ENCODE measurements at places on chromosomes 6 and 20. TPM values are rescaled to one million over a fixed set of nuclear protein-coding genes. Genes with fewer than 3 reads are reported as not detected.

Gene PXDC1
- total RNA-seq, result 0.31 TPM

DNA sequence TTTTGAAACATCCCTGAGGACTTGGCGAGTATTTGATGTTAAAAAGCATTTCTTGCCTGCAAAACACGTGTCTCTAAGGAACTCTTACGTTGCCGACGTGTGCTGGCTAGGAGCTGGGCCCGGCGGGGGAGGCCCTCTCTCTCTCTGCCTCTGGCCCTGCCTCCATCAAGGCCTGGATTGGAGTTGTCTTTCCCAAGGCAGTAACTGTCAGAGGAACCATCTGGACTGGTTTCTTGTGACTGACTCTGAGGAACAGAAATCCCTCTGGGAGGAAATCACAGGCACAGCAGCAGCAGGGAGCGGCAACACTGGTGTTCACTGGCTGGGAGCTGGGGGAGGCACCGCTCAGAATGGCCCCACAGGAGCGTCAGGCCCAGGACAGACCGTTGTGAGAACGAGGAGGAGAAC lies 244.2 kb downstream of the NRN1 start:
- no peak for DNase-seq

DNA sequence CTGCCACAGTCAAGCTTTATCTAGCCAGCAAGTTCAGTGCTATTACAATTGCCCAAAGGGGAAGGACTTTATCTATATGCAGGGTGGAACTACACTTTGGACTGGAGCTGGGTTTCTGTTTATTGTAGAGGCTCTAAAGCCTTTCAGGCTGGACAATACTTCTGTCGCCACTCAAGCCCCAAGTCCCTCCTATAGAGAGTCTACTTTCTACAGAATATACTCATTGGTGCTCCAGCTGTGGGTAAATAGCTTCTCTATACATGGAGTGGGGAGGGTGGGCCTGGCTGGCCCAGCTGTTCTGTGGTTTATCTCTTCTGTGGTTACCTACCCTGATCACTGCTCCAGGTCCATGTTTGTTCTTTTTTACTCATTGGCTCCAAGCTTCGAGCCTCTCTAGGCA lies 151.8 kb upstream of the MYLIP start:
- no peak for DNase-seq

DNA sequence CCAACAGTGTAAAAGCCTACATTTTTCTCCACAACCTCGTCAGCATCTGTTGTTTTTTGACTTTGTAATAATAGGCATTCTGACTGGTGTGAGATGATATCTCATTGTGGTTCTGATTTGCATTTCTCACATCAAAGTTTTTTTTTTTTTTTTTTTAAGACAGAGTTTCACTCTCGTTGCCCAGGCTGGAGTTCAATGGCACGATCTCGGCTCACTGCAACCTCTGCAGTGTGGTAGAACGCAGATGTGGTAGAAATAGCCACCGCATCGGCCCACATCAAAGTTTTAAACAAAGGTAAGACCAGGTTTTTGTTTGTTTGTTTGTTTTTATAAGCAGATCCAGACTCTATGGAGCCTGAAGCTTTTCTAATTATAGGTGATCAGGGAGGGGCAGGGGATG lies 12.7 kb upstream of the PPP1R3G start:
- no peak for DNase-seq

GRCh38 chr20:43432498-43432897 lies 25.2 kb upstream of the SRSF6 start:
- DNase-seq, result no peak

- DNase-seq, result no peak
Measured at GRCh38 chr20:46230801-46231282, 77.5 kb downstream of the CDH22 start.

DNA sequence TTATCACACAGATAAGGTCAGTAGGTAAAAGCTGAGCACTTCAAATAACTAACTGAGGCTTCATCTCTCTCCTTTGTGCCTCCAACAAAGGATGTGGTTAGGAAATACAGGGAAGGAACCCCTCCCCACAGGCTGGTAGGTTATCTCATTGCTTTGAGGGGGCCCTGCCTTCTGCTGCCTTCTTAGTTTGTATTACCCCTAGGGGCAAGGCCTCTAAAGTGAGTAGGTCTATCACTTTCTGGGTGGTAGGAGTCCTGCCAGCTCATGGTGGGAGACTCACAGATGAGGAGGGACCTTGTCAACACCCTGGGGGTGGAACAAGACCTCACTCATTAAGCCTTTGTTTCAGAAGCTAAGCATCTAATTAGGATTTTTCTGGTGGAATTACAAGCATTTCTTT lies 34.6 kb downstream of the EDN1 start:
- DNase-seq, result no peak

DNA sequence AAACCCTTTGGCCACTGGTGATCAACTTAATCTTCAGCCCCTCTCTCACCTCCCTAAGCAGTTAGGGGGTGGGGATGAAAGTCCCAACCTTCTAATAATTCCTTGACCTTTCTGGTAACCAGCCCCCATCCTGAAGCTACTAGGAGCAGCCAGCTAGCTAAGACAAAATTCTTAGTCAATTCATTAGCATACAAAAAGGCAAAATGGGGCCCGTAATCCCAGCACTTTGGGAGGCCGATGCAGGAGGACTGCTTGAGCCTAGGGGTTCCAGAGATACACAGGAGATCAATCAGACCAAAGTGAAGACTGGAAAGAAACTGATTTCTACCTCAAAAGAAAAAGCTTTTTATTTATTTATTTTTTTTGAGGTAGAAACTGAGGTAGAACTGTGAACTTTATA lies 1.8 kb downstream of the ASCC3 start:
- no peak for DNase-seq

DNA sequence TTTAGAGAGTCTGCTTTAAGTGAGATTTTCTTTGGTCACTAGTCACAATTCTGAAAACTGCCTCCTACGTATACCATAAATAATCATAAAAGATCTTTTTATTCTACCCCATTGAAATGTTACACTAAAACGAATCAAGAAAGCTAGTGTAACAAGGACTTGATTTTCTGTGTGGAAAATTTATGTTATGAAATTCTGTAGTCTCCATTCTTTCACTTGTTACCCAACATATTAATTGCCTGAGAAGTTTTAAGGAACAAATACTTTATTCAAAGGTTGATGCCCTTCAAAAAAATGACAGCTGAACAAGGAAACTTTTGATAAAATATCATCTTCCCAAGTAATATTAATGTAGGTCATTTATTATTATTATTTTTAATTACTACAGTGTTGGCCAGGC lies 13.3 kb upstream of the HBS1L start:
- no peak for DNase-seq

GRCh38 chr20:62347151-62347404 lies 20.0 kb downstream of the LAMA5 start:
- DNase-seq, result no peak

Gene OTOR
- not detected for total RNA-seq

Gene IMPG1
- total RNA-seq, result not detected

DNA sequence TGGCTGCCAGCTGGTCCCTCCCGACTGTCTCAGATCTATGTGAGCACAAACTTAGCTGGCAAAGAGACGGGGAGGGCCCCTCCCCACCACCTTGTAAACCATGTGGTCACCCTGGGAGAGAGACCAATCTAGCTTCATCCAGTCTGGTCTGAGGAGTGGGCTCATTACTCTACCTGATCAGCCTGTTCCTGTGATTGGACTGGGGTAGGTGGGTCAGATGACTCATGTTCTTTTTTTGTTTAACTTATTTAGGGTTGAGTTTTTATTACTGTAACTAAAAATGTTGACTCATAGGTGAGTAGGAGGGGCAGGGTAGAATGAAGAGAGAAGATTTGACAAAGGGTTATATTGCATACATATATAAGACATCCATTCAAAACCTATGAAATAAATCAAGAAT lies 4.7 kb downstream of the GSTA4 start:
- no peak for DNase-seq

GRCh38 chr20:44838521-44838920 lies 28.2 kb upstream of the RIMS4 start:
- DNase-seq, result no peak

Gene TRIM15
- not detected for total RNA-seq

Gene RBBP8NL
- not detected for total RNA-seq

Gene RANBP9
- total RNA-seq, result 56.3 TPM
